ENCODE measurements at places on chromosomes 12 and 14.

GRCh38 chr14:39232554-39233415 lies 930 bp upstream of the MIA2 start:
- H3K36me3 ChIP-seq = no peaks in the 10 kb centered on the region
- peaks cover 6% of the 10 kb centered on the region for H3K4me1 ChIP-seq
- no peak for DNase-seq
- H3K27ac ChIP-seq = no peak overlapping the region
- no peak overlapping the region for H3K4me3 ChIP-seq
- H3K27me3 ChIP-seq = no peaks in the 10 kb centered on the region

GRCh38 chr14:25014440-25014839 lies 35.5 kb downstream of the STXBP6 start:
- no peaks in the 10 kb centered on the region for H3K4me1 ChIP-seq
- H3K27ac ChIP-seq = no peak overlapping the region
- H3K27me3 ChIP-seq = no peaks in the 10 kb centered on the region
- no peak overlapping the region for H3K4me3 ChIP-seq
- H3K36me3 ChIP-seq = no peaks in the 10 kb centered on the region

- H3K27ac ChIP-seq = no peak overlapping the region
- H3K4me3 ChIP-seq = no peak overlapping the region
Measured at GRCh38 chr12:51187370-51187987, 14.5 kb upstream of the TFCP2 start.

DNA sequence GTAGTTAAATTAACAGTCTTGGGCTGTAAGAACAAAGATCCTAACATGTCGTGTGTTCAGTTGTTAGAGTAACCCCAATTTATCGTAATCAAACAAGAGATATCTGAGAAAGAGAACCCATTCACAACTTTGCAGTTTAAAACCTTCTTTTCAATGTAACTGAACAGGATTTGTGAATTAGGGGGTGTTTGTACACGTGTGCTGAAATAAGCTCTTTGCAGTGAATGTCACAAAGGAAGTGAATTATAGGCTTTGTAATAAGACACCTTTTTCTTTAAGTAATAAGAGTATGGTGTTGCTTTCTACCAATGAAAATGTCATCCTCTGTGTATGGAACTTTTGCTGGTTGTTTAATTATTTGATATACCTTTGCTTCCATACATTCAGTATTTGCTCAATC lies 114.0 kb downstream of the ALX1 start:
- no peaks in the 10 kb centered on the region for H3K27me3 ChIP-seq
- DNase-seq = no peak
- H3K4me1 ChIP-seq = no peaks in the 10 kb centered on the region

DNA sequence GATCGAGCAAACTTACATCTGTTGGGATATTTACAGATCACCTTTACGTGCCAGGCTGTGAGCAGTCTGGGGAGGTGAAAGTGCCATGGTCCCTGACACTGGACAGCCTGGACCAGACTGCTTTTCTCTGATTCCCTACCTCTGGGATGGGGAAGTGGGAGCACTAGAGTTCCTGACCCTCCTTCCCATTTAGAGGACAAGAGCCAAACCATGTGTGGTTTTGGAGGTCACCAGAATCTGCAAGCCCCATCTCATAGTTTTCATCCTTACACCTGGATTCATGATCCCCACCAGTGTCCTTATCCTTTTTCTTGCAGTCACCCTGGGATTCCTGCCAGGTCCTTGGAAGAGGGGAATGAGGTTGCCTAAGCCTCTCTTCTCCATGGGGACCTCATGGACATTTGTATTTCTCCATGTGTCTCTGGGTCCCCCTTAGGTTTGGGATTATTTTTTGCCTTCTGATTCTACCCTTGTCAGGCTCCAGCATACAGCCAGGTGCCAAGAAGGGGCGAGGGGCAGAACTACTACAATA lies 1.5 kb upstream of the WNT10B start:
- peaks cover 44% of the 10 kb centered on the region for H3K27me3 ChIP-seq
- H3K27ac ChIP-seq = no peak overlapping the region
- no peak for DNase-seq
- no peak overlapping the region for H3K4me3 ChIP-seq
- H3K36me3 ChIP-seq = no peaks in the 10 kb centered on the region

DNA sequence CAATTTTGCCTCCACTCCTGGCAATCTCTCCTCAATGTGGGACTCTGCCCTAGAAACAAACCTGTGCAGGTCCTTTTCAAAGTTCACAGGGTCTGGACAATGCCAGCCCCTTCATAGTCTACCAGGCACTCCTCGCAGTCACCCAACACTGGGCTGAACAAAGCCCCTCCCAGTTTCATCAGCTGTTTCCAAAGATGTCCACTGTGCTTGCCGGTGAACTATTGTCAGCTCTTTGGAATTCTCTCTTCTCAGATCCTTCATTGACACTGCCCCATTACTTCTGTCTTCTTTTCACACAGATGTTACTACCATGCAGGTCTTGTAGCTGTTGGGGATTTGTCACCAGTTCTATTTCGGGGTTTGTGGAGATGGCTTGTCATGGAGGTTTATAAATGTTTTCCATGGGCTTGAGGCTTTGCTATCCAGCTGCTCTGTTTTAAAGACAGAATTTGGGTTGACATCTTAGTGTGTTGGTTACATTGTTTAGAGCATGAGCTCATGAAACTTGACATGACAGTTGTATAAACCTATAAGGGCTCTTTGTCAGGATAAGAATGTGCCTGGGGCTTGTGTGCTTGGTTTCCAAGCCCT lies 77.3 kb upstream of the DHRS4 start:
- no peaks in the 10 kb centered on the region for H3K27me3 ChIP-seq
- H3K27ac ChIP-seq = no peak overlapping the region
- no peak for DNase-seq
- H3K36me3 ChIP-seq = no peaks in the 10 kb centered on the region
- no peak overlapping the region for H3K4me3 ChIP-seq

GRCh38 chr14:59123975-59124374 lies 64.5 kb upstream of the DAAM1 start:
- no peaks in the 10 kb centered on the region for H3K4me1 ChIP-seq
- no peaks in the 10 kb centered on the region for H3K36me3 ChIP-seq
- no peak overlapping the region for H3K27ac ChIP-seq
- H3K27me3 ChIP-seq = no peaks in the 10 kb centered on the region
- H3K4me3 ChIP-seq = no peak overlapping the region

DNA sequence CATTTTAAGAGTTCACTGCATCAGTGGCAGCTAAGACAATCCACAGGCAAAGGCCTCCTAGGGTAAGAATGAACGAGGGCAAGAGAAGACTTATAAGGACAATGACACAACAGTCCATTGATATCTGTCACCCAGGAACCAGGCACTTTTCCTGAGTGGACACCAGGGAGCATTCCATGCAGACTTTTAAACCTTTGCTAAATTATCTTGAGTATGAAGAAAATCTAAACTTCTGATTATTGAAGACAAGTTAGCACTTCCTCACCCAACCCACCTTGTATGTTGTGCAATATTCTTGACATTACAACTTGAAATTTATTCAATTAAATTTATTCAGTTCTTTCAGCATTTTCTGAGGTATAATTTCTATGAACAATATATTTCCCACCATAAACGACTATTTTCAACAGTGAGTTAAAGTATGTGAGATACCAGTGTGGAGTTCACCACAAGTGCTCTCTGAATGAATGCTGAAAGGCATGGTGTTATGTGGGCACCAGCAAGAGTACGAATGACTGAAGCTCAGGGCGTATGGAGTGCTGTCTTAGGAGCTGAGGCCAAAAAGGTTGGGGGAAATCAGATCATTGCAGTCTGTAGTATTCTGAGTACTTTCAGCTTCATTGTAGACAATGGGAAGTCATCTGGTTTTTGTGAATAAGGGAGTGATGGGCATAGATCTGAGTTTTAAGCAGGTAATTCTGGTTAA lies 124.3 kb upstream of the LMNTD1 start:
- H3K4me1 ChIP-seq = peaks cover 5% of the 10 kb centered on the region
- H3K4me3 ChIP-seq = no peak overlapping the region
- no peaks in the 10 kb centered on the region for H3K36me3 ChIP-seq
- DNase-seq = peak; percentile 20
- no peaks in the 10 kb centered on the region for H3K27me3 ChIP-seq
- no peak overlapping the region for H3K27ac ChIP-seq

GRCh38 chr12:24898185-24898584 lies 50.7 kb downstream of the BCAT1 start:
- no peak overlapping the region for H3K27ac ChIP-seq
- H3K4me3 ChIP-seq = no peak overlapping the region
- H3K36me3 ChIP-seq = no peaks in the 10 kb centered on the region

DNA sequence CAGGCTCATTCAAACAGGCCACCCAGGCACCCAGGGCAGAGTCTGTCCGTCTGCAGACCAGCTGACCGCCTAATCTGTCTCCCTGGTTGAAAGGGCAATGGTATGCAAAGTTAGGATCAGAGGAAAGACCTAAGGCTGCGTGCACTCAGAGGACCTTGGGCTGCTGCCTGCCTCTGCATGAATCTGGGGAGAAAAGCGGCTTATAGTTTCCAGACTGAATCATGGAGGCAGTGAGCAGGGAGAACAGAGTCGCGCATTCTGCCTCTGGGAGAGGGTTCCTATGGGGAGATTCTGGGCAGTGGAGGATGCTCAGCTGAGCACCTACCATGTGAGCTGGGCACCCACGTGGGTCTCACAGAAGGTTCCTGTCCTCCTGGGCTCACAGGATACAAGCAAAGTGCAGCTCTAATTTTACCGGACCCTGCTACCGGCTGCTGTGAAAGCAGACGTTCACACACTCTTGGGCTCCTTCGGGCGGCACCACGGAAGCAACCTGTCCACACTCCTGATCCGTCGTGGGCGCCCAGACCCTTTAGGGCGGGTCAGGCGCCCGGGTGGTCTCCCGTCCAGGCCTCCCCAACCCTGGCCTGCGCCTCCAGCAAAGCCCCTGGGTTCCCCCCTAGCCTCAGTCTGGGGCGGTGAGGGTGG lies 772 bp downstream of the SCARB1 start:
- H3K27ac ChIP-seq = peak overlapping the region; percentile 94
- peak overlapping the region; percentile 11 for H3K4me3 ChIP-seq
- peak; percentile 72 for DNase-seq
- H3K4me1 ChIP-seq = peaks cover 54% of the 10 kb centered on the region

DNA sequence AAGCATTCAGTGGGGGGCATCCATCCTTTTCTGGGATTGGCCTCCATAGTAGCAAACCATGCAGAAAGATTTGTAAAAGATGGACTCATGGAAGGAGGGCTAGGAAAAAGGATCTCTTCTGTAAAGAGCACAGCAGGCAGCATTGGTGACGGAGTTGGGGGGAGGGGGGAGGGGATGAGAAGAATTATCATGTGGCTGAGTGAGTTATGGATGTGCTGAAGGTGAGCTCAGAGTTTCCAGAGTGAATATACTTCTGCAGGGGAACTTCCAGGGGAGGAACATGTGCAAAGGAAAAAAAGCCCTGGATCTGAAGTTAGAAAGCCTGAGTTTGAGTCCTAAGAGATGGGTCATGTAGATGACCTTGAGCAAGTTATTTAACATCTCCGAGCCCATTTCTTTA lies 3.9 kb upstream of the B4GALNT3 start:
- DNase-seq = no peak
- peak overlapping the region; percentile 75 for H3K27ac ChIP-seq
- H3K27me3 ChIP-seq = no peaks in the 10 kb centered on the region

DNA sequence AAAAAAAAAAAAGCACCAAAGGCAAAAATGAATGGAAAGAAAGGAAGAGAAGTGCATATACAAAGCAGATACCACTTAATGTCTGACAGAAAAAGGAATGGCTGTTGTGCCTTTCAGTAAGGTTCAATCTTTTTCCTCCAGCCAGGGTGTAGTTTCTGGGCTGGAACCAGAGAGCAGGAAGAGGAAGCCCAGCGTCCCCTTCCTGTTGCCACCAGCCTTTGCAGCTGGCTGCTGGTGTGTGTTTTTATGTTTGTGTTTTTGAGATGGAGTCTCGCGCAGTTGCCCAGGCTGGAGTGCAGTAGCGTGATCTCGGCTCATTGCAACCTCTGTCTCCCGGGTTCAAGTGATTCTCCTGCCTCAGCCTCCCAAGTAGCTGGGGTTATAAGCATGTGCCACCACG lies 64.6 kb upstream of the LTA4H start:
- H3K27ac ChIP-seq = no peak overlapping the region
- no peaks in the 10 kb centered on the region for H3K4me1 ChIP-seq
- H3K27me3 ChIP-seq = no peaks in the 10 kb centered on the region
- H3K36me3 ChIP-seq = no peaks in the 10 kb centered on the region
- no peak overlapping the region for H3K4me3 ChIP-seq
